ENCODE measurements at places on chromosomes 1 and 21.
A peak's percentile ranks its signal among the peaks of the same experiment; 100 is the strongest.

GRCh38 chr1:2170211-2170610 is 24.4 kb downstream of the FAAP20 start:
- no peak for DNase-seq

DNA sequence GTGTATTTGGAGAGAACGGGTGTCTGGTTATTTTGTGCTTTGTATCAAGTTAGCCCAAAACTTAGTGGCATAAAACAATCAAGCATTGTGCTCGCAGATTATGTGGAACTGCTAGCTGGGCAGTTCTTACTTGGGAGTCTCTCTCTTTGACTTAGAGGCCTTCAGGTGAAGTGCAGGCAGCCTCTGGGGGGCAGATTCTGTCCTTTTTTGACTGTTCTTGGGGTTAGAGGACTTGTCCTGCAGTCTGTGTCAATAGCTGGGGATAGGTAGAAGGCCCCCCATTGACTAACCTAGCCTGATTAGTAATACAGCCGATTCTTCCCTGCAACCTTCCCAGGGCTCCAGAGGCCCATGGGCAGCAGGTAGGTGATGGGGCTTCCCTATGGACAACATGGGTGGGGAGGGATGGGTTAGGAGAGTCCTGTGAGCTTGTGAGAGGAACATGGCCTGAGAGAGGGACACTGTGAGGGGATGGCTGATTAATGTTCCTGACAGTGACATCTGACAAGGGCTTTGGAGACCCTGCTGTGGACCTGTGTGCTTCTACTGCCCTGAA is 37.2 kb upstream of the ACOT11 start:
- no peak for DNase-seq

DNA sequence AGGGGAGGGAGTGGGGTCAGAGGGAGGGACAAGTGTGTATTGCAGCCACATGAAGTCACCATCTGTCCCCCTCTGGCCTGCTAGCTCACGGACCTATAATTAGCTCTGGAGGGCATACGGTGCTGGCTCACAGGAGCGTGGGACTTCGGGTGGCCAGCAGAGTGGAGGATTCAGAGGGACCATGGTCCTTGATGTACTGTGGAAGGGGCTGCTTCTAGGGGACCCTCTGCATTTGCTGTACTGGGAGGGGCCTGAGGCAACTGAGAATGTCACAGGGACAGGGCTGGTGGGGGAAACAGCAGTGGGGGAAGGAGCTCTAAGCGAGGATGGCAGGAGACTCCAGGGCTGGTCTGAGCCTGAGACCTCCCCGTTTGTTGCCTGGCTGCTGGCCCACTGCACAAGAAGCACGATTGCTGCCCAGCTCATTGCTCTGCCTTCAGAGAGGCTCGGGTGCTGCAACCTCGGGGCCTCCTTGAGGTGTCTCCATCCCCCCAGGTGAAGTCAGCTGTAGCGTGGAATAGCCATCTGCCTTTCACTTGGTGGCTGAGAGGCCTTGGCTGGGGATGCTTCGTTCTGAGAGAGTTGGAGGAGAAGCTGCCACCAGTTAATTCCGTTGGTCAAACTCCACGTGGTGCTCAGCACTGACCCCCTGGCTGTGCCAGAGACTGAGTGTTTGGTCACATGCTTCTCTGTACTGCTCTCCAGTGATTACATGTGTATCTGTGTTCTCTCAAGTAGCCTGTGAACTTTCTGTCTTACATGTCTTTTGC is 2.7 kb downstream of the PPFIA4 start:
- no peak for DNase-seq

DNA sequence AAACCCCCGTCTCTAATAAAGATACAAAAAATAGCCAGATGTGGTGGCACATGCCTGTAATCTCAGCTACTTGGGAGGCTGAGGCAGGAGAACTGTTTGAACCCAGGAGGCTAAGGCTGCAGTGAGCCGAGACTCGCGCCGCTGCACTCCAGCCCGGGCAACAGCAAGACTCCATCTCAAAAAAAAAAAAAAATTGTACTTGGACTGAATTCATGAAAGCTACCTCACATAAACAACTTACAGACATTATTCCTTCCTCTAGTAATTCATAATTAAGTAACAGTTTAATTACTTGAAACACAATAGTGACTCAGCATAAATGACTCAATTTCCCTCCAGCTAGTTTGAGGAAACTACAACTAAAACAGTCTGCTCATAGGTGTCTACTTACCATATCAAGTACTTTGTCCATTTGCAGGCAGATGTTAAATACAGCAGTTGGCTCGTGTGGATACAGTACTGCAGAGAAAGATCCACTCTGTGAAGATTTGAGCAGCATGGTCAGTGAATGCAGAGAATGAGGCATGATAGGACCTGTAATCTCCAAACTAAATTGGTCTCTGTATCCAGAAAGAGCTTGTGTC is 9.4 kb downstream of the DONSON start:
- no peak for DNase-seq

- no peak for DNase-seq
Measured at GRCh38 chr1:88751714-88752113, 67.6 kb downstream of the PKN2 start.

DNA sequence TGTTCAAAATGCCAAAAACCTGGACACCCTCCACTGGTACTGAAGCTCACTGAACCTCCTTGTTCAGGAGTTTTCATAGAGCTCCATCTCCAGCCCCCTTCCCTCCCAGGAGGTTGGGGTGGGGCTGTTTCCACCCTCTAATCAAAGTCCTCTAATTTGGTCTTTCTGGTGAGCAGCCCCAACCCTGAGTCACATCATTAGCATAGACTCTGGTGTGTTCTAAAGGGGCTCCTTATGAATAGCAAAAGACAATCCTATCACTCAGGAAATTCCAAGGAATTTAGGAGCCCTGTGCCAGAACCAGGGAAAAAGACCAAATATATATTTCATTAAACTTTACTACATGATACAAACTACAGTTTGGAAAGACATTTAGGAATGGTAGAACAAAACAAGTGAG is 13.2 kb upstream of the UBE4B start:
- no peak for DNase-seq

- DNase-seq, result no peak
Measured at GRCh38 chr21:28789523-28789922, 203.2 kb downstream of the LTN1 start.

DNA sequence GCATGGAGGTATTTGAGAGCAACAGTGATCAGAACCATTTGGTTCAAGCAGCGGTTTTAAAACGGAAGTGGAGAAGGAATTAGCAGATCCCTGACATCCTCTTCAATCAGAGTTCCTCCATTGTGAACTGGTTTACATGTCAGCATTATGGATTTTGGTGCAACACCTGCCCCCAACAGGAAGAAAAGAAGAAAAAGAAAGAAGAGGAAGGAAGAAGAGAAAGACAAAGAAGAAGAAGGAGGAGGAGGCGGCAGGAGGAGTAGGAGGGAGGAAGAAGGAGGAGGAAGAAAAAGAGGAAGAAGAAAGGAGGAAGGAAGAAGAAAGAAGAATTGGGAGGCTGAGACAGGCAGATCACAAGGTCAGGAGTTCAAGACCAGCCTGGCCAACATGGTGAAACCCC is 17.4 kb downstream of the NDUFS5 start:
- DNase-seq, result peak; percentile 59

DNA sequence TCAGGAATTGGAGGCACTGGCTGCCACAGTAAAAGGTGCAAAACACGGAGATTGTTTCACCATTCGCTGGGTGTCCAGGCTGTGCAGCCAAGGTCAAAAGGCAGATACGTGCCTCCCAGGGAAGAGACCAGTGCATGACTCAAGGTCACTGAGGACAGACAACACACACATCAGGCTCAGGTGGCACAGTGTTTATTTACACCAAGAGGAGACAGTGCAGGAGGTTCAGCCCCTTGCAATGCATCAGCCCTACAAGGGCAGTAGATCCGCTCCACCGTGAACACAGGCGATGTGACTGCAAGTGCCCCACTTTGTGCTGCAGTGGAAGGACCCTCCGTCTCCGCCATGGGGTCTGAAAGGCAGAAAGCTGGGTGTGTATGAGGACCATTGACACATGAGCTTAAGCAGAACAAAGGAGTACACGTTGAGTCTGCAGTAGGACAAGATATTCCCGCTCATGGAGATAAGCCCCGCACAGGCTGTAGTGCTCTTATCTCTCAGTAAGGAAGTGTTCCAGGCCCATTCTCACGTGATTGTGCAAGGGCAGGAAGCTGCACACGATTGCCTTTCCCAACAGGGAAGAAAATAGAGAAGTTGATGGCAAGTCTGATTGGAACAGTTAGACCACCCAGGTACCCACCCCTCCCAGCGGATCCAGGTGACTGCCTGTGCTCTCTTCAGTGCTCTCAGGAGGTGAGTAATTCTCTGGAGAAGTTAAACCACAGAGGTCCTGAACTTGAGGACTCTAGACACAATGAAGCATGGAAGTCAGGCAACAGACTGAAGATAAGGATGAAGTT is 37.5 kb upstream of the QSOX1 start:
- DNase-seq, result peak; percentile 81

- DNase-seq, result no peak
Measured at GRCh38 chr1:199953651-199954050, 73.9 kb upstream of the NR5A2 start.

- DNase-seq, result no peak
Measured at GRCh38 chr1:233975486-233975885, 71.0 kb downstream of the SLC35F3 start.

DNA sequence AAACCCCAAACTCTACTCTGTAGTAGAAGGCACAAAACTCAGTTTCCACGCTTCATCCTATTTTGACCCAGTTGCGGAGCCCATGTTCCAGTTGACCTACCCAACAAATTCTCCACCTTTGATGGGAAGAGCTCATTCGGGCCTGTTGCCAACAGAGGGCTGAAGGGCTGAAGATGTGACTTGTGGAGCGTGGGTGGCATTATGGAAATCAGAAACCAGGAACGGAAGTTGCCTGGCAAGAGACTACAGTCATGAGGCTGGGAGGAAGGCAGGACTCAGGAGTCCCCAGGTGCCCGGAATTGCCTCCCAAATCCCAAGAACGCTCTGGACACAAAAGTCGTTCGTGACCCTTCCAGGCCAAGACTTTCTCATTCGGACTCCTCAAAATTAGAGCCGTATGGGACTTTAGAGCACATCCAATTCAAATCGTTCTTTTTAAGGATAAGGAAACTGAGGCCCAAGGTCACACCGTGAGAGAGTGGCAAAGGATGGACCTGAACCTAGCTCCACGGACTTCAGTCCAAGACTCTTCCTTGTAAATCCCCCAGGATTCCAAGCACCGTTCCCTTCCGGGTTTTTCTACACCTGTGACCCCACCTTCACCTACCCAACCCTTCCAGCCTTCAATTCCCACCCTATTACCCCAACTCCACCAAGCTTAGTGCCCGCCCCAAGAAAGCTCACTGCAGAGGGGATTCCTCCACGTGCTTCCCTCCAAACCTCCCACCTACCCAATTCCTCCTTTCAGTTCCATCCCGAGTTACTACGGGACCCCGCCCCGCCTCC is 739 bp downstream of the SMG5 start:
- peak; percentile 45 for DNase-seq

DNA sequence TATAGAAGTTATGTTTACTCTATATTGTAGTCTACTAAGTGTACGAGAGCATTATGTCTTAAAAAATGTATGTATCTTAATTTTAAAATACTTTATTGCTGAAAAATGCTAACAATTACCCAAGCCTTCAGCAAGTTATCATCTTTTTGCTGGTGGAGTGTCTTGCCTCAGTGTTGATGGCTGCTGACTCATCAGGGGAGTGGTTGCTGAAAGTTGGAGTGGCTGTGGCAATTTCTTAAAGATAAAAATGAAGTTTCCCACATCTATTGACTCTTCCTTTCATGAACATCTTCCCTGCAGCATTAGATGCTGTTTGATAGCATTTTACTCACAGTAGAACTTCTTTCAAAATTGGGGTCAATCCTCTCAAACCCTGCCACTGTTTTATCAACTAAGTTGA is 95.8 kb downstream of the CDC7 start:
- no peak for DNase-seq

DNA sequence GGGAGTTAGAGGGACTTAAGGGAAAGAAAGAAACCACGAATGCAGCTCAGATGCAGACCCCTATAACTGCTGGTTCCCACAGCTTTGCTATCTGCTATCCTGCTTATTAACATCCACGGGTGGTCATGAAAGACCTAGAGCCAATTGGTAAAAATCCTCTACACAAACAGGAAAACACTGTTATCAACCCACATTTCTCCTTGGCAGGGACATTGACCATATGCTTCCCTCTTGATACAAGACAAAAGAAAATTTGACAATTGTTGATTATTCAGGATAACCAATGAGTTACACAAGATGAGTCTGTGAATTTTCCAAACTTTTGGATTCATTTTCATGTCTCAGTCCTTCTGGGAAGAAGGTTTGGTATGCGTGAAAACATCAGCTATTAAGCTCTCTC is 90.4 kb downstream of the TIAM1 start:
- DNase-seq, result no peak

- no peak for DNase-seq
Measured at GRCh38 chr1:224160171-224160682, 22.8 kb upstream of the DEGS1 start.

DNA sequence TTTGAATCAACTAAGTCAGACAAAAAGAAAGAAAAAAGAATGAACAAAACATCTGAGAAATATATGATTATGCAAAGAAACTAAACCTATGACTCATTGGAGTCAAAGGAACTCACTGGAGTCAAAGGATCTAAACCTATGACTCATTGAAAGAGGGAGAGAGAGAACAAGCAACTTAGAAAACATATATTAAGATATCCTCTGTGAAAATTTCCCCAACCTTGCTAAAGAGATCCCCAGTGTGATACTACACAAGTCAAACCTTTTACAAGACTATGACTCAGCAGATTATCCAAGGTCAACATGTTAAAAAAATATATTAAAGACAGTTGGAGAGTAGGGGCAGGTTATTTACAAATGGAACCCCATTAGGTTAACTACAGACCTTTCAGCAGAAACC is 1538.3 kb downstream of the NCAM2 start:
- peak; percentile 25 for DNase-seq

DNA sequence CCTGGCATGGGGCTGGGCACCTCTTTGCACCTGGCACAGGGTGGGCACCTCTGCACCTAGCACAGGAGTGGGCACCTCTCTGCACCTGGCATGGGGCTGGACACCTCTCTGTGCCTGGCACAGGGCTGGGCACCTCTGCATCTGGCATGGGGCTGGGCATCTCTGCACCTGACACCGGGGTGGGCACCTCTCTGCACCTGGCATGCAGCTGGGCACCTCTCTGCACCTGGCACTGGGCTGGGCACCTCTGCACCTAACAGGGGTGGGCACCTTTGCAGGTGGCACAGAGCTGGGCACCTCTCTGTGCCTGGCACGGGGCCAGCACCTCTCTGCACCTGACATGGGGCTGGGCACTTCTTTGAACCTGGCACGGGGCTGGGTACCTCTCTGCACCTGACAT is 29.4 kb upstream of the CCDC27 start:
- no peak for DNase-seq

- no peak for DNase-seq
Measured at GRCh38 chr1:151565502-151566189, 25.5 kb downstream of the TUFT1 start.

Data from HL-60 (cell line).